Stimulated activated CD8-positive, alpha-beta memory T cell treated with anti-CD3 and anti-CD28 coated beads, Interleukin-7, amount 100 ng/mL, for 4 hours (primary cell): ENCODE measurements at places on chromosomes 2 and 18.

- no peak for DNase-seq
Measured at GRCh38 chr2:39228413-39229209, 15.2 kb downstream of the CDKL4 start.

DNA sequence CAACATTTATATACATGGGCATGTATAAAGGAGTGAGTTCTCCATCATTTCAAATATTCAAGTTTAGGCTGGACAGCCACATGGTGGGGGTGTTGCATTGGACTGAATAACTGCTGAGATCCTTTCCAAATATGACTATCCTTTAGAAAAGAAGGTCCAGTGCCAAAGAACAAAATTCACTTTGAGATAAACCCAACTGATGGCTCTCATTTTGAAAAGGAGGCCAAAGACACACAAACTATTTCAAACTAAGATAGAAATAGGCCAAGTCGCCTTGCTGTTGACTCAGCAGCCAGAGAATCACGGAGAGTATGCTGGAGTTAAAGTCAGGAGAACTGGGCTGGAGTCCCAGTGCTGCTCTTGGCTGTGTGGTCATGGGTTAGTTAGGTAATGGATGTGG is 204.5 kb upstream of the LRATD1 start:
- DNase-seq: no peak

DNA sequence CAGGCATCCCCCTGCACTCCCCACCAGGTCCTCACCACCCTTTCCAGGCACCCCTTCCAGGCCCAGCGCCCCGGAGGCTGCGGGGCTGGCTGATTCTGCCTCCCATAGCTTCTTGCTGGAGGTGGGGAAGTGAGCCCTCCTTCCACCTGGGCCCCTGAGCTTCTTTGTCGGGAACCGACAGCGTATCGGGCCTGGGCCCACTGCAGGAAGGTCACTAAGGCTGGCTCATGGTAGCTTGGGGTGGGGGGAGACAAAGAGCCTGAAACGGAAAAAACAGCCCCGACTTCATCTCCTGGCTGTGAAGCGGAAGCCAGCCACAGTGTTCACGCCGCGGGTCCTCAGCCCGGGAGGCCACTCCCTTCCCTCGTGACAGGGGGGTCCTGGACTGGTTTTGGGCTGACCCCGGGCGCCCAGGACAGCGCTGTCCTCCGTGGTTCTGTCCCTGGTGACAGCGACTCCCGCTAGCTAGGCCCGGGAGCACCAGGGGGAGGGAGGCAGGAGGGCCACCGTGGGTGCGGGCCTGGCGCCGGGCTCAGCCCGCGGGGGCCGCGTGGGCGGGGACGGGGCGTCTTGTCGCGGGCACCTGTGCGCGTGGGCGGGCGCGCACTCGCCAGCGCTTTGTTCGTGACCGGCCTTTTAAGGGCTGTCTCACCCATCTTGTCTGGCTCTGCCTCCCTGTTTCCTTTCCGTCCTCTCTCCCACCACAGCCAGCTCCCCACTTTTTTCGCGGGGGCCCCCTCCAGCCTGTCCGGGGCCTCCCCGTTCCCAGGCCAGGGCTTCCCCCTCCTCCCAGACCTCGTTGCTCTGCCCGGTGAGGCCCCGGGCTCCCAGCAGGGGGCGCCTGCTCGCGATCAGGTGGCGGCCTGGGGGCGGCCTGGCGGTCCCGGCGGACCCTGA is 64.9 kb downstream of the DNMT3A start:
- peak; percentile 47 for DNase-seq

- DNase-seq: no peak
Measured at GRCh38 chr18:79373736-79374135, 22.0 kb upstream of the NFATC1 start.
